ENCODE measurements at places on chromosomes 7 and 10.

- DNase-seq: no peak
These were observed 35.8 kb downstream of the DDIT4 start for GRCh38 chr10:72309290-72310240.

DNA sequence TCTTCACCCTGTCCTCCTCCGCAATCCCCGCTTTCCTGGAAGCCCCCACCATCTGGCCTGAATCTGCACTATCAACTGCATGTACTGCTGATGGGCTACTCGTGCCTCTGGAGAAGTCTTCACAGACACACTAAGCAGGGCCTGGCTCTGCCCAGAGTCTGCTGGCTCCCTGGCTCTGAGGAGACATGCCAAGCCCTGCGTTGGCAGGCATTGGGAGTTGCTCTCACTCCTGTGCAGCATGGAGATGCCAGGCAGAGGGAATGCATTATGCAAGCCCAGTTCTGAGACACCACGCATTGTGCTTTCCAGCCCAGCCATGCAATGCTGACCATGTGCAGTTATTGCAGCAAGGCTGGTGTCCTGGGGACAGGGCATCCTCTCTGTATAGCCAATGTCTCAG, 314.6 kb downstream of the CXCL12 start:
- no peak for DNase-seq

DNA sequence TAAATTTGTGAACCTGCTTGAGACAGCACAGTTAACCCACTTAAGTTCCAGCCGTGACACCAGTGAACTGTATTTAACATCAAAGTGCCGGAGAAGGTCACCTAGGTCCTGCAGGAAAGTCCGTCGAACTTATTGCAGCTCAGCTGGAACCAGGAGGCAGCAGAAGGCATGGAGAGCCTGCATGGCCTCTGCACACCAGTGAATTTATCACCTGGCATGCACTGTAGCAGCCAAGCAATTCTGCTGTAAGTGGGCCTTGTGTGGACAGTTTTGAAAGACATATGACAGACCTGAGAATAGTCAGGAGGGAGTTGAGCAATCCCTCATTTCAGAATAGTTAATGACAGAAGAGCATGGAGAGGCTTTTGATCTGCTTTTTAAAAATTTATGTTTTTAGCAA, 108.8 kb downstream of the PLXDC2 start:
- DNase-seq: no peak

GRCh38 chr7:13327669-13328068, 640.2 kb downstream of the ARL4A start:
- DNase-seq: no peak

GRCh38 chr7:92632791-92633190, 42.6 kb upstream of the FAM133B start:
- no peak for DNase-seq

- no peak for DNase-seq
These were observed 195.5 kb upstream of the HPS1 start for GRCh38 chr10:98642281-98642680.

DNA sequence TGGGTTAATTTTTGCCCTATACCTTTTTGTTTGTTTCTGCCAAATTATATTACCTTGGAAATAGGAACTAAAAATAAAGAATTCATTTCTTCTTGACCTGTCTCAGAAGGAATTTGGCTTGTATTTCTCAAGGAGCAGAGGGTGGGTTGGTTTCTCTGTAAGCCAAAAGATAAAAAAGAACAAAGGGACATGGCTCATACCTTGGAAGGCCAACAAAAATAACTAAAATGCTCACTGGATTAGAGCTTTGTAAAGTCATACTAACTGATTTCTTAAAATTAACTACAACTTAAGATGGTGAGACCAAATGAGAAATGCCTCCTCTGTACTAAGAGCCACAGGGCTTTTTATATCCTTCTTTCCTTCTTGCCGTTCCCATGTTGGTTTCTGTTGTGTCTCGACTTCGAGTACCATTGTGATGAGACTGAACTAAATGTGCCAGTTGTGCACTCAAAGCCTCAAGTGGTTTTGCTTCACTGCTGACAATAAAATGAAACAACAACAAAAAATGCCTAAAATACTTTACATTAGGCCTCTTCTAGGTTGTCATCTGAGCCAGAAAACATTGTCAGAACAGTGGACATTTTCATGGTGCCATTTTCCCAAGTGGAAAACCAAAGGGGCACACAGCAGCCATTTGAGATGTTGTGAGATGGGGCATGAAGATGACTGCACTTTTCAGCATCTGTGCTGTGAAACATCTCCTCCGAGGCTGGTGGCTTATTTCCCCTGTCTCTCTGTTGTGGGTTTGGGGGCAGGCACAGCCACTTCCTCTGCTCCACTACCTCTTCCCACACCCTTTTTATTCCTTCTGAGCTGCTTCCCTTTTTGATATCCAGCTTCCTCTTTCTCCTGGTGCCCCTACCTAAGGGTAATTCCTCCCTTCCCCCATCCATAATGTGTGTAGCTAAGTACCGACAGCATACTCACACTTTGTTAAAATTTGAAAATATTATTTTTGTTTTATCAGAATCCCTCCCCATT, 51.8 kb upstream of the AGR3 start:
- no peak for DNase-seq

DNA sequence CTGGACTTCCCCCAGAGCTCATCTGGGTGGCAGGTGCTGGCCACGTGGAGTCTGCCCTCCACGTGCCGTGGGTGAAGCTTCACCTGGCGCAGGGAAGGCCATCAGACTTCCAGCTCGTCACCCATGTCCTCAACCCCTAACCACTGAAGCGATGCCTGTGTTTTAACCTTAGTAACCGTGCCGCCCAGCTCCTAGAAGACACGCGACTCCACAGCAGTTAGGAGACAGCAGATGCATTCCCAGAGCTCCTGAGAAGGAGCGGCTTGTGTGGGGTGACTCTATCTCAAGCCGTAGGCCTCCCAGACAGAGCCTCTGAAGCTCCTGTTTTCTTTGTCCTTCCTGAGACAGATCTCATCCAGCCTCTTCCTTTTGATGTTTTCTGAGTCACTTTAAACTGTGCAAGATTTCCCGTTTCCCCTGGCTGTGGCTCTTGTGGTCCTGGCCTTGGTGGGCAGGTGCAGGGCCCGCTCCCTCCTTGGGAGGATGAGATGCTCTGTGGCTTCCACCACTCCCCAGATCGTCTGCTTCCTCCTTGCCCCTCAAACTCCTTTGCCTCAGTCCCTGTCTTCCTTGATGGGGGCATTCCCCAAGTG, 41.4 kb upstream of the AP5Z1 start:
- no peak for DNase-seq

GRCh38 chr10:1147810-1148209, 91.6 kb downstream of the WDR37 start:
- DNase-seq: no peak

- DNase-seq: no peak
These were observed 46.8 kb downstream of the DOCK4 start for GRCh38 chr7:112159351-112159750.

GRCh38 chr10:70974351-70974901, 86.1 kb upstream of the PCBD1 start:
- DNase-seq: no peak

DNA sequence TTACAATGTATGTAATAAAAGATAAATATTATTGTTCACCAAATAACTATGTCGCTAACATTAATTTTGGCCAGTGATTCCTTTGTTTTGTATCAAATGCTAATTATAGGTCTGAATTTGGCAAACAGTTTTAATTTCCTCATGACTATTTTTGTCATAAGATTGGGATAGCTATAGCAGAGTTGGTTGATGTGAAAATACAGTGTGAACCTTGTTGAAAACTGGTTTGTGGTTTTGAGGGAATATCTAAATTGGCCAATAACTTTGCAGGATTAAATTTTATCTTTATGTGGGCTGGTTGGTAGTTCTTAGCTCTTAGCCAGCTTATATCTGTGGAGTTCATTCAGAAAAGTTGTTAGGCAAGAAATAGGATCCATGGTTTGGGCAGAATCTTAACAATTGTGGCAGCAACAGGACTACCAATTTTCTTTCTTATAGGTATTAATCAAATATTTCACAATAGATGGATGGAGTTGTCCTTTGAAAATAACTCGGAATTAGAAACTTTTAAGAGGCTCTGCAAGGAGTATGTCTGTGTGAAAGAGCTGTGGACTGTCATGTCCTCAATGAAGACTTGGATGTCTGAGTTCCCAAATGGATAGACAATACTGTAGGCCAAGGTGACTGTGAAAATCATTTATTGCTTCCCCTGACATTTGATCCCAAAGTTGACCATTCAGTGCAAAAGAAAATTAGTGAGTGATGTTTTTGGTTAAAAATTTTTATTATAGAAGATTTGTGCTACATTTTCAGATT, 73.5 kb downstream of the PRKG1 start:
- no peak for DNase-seq

DNA sequence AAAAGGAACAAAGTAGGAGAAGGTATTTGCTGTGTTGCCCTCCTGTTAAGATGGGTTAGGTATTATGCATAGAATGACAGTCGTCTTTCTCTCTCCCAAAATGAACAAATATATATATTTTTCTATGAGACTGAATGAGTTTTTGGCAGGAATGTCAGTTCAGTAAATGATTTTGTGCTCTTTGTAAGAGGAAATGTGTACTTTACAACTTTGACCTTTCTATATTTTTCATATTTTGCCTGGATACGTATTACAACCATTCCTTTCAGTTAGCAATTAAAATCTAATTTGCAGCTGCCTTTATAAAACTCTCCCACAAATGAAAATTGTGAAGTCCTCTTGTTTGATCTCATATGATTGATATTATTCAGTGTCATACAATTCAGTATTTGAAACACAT, 336.6 kb upstream of the MEOX2 start:
- DNase-seq: no peak

- DNase-seq: no peak
These were observed 38.9 kb upstream of the GDF10 start for GRCh38 chr10:47261121-47261520.

DNA sequence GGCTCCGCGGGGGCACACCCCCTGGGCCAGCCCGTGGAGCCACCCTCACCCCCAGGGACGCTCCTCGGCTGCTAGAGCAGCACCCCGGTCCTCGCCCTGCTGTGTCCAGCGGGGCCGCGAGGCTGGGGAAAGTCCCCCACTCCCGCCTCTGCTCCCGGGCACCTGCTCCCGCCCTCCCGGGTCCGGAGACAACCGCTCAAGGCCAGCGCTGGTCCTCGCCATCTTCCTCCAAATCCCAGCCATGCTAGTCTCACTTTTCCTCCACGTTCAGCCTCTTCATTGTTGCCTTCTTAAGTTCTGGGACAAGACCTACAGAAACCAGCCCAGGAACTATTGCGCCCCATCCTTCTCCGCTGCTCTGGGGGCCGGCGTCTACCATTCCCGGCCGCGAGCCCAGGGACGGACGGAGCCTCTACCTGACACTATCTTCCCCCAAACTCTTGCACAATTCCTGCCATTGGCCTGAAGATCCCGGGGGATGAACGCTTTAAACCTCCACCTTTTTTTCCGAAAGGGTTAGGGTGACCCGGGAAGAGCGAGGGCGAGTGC, 4.8 kb upstream of the KCP start:
- no peak for DNase-seq

- no peak for DNase-seq
These were observed 925.1 kb upstream of the CELF2 start for GRCh38 chr10:10092581-10092980.

DNA sequence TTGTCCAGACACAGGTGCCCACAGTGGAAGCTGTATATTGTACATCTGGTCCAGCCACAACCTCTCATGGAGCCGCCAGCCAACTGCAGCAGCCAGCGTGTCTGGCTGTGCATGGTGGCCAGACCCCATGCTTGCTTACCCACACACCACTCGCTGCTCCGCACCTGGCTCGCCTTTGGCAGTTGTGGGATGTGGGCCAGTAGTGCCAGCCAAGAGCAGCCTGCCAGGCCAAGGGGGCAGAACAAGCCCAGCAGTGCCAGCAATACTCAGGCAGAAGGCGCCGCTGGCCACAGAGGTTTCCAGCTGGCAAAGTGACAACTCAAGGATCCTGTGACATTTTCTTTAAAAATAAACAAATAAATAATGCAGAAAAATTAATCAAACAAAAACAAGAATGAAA, 11.7 kb upstream of the TMEM243 start:
- no peak for DNase-seq

DNA sequence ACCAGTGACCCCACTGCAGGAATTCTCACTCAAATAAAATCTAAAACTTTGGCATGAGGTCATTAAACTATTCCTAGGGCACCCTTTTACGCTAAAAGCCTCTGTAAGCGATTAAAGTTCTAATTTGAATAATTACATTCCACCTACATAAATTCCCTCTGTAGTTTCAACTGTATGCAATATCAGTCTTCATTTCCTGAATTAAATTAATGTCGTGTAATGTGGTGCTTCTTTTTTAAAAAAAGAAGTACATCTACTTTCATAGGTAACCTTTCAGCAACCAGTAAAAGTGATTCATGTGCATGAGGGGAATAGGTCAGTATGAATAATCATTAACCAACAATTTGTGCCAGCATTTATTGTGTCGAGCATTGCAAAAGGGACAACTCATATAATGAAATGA, 44.7 kb downstream of the IMMP2L start:
- DNase-seq: no peak

DNA sequence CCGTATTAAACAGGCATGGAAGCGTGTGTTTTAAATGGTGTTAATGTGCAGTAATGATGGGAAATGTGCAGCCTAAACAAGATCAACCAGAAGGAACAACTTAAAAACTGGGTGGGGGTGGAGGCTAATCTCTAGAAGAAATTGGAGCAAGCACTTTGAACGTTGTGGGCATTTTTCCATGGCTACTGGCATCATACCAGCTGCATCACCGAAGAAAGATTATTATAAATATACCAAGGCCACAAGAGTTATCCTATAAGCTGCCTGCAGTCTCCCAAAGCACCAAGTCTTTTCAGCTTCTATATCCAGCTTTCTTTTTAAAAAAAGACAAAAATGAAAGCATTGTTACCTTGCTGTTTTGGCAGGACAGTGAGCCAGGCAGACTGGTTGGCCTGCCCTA, 79.9 kb downstream of the FGFR2 start:
- DNase-seq: no peak

DNA sequence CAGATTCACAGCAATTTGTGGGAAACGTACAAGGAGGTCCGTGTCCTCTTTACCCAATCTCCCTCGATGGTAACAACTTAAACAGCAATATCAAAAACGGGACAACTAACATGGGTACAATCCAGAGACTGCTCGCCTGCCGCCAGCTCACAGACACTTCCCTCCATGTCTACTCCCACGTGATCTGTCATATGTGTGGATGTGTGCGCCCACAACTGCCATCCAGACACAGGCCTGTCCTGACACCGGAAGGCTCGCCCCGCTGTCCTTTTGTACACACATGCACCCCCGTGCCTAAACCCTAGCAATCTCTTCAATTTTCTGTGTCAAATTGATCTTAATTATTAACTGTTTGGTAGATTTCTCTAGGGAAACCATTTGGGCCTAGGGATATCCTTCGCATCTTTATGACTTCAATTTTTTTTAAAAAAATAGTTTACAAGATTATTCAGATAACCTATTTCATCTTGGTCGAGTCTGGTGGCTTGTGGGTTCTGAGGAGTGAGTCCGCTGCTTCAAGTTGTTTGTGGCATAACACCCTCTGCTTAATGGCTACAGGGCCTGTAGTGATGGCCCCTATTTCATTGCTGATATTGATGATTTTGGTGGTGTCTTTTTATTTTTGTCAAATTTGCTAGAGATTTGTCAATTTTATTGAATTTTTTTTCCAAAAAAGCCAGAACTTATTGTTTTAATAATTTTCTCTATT, 260.6 kb downstream of the MAD1L1 start:
- DNase-seq: no peak
